Stimulated activated CD4-positive, alpha-beta T cell treated with anti-CD3 and anti-CD28 coated beads, Interleukin-12 subunit alpha, Interleukin-12 subunit beta, amount 100 ng/mL, for 24 hours (primary cell): ENCODE measurements at places on chromosomes 16 and 17.

- no peak for DNase-seq
Observed at GRCh38 chr16:47528431-47528830, 67.3 kb downstream of the PHKB start.

DNA sequence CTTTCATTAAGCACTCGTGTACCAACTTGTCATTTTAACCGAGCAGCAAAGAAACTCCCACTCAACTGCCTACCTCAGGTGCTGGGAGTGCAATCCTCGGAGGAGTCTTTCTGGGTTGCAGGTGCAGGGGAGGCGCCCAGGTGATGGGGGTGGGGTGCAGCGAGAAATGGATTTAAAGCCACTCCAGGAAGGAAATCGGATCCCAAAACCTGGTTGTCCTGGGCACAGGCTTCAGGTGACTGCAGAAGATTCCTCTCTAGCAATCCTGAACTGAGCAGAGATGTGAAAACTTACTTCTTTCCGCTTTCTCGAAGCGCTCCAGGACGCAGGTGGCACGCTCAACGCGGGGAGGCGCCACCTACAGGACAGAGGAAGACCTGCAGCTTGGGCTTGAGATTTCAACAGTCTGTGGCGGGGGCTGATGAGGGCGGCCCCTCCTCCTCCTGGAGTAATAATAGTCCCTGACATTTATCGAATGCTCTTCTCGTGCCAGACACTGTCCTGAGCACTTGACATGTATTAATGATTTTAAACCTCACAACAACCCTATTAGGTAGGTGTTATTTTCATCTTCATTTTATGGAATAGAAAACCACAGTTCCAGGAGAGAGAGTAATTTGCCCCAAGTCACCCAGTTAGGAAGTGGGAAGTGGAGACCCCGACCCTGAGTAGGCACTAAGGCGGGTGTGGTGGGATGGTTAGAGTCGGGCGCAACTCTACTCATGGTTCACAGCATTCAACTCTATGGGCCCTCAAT is 27.2 kb upstream of the SKAP1 start:
- DNase-seq = peak; percentile 53

- no peak for DNase-seq
Observed at GRCh38 chr17:51933647-51934046, 224.9 kb downstream of the CA10 start.

- no peak for DNase-seq
Observed at GRCh38 chr17:77685881-77686486, 272.5 kb upstream of the TNRC6C start.

DNA sequence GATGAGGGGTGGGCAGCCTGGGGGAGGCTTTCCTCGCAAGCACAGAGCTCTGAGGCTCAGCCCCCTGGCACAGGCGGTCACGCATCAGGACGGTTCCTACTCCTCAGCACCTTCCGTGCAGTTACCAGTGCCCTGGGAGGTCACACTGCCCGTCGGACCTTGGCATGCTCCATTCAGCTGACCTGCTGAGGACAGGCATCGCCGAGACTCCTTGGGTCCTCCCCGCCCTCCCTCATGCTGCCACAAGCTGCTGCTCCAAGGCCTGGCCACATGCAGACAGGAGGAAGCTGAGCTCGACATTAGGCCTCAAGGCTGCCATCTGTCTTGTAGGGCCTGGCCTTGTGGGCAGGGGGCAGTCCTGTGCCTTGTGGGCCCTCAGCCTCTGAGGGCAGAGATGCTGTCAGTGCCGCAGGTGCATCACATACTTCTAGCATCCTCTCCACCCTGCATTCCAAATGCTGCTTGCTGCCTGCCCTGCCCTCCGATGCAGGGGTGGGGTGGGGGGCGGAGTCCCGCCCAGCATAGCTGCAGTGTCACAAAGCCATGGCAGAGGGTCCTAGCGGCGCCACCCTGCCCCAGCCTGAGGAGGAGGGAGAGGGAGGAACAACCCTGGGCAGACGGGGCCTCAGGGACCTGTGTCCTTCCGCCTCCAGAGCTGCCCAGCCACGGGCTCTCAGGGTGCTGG is 9.3 kb downstream of the C16orf90 start:
- DNase-seq = no peak

GRCh38 chr17:82667668-82668000 is 19.4 kb upstream of the WDR45B start:
- DNase-seq = no peak

- DNase-seq = no peak
Observed at GRCh38 chr16:70685061-70685937, 554 bp downstream of the MTSS2 start.

GRCh38 chr17:32269377-32269776 is 3.7 kb downstream of the RHBDL3 start:
- no peak for DNase-seq

- no peak for DNase-seq
Observed at GRCh38 chr16:49531931-49532840, 158.6 kb downstream of the C16orf78 start.

DNA sequence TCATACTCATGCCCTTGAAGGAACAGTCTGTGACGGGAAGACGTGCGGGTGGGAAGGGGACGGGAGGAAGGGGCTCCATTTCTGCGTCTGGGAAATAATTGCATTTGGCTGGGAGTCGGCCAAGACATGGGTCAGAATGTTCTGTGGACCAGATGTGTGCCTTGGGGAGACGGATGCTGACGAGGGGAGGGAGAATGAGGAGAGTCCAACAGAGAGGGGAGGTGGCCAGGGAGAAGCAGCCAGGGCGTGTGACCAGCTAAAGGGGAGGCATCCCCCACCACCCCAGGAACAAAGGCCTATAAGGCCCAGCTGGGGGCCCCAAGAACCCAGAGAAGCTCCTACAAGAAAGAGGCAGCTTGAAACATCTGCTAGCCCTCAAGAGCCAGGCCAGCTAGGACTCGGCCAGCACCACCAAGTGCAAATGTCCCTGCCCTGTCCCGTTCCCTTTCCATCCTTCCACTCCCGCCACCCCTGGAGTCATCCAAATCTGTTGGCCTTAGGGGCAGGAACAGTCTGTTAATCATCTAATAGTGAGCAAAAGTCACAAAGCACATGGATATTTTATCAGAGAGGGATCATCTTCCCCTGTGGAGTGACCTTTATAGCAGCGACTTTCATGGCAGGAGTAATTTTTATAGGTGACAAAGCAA is 42.5 kb upstream of the BCO1 start:
- no peak for DNase-seq

- DNase-seq = no peak
Observed at GRCh38 chr16:89971495-89972243, 23.1 kb downstream of the DEF8 start.

GRCh38 chr16:21645261-21645721 is 7.1 kb downstream of the IGSF6 start:
- no peak for DNase-seq

DNA sequence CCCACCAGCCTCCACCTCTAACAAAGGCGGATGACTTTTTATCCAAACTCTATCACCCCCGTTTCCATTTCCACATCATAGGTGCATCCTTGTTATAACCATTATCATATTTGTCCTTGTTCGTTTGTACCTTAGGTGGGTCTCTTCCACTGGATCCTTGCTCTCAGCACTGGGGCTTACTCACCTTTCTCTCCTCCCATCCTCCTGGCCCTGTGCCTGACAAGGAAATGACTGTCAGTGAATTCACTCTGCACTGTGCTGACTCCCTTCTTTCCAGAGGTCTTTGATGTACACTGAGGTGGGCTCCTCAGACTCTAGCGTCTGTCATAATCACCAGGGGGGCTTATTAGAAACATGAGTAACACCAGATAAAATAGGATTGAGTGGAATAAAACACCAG is 3.1 kb downstream of the GSG1L2 start:
- DNase-seq = no peak

- DNase-seq = no peak
Observed at GRCh38 chr17:72984145-72984925, 108.2 kb downstream of the SLC39A11 start.

DNA sequence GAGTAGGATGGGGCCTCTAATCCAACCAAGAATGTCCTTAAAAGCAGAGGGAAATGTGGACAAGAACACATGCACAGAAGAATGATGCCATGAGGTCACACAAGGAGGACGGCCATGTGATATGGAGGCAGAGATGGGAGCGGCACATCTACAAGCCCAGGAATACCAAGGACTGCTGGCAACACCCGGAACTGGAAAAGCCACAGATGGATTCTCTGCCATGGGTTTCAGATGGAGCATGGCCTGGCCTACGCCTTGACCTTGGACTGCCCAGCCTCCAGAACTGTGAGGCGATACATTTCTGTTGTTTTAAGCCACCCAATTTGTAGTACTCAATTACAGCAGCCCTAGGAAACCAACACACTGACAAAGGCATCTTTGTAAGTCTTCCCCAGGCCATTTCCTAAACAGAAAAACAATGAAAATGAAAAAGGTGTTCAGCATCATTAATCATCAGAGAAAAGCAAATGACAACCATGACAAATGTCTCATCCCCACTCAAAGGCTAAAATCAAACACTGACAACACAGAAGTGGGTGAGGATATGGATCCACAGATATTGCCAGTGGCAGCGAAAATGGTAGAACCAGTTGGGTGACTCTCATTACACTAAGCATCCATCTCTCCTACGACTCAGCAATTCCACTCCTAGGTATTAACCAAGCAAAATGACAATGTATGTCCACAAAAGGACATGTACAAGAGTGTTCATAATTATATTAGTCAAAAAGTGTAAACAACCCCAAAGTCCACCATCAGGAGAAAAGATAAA is 76.9 kb upstream of the CNEP1R1 start:
- no peak for DNase-seq

DNA sequence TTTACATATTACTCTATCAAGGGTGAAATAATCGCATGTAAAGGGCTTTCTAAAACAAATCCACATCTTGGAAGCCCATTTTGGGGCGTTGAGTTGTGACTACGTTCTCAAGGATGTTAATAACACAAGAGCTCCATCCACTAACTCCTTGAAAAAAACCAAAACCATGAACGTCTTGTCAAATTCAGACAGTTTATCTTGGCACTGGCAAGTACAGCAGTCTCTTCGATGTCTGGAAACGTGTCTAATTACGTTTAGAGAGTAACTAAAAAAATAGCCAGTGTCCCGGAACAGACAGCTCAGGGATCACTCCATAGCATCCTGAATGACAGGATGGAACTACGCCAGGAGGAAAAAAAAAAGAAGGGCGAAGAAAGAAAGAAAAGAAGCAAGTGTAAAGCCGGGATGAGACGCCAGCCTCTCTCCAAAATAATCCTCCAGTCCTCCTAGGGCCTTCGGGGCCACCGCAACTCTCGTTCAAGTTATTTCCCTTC is 954 bp downstream of the MYO1D start:
- DNase-seq = no peak

DNA sequence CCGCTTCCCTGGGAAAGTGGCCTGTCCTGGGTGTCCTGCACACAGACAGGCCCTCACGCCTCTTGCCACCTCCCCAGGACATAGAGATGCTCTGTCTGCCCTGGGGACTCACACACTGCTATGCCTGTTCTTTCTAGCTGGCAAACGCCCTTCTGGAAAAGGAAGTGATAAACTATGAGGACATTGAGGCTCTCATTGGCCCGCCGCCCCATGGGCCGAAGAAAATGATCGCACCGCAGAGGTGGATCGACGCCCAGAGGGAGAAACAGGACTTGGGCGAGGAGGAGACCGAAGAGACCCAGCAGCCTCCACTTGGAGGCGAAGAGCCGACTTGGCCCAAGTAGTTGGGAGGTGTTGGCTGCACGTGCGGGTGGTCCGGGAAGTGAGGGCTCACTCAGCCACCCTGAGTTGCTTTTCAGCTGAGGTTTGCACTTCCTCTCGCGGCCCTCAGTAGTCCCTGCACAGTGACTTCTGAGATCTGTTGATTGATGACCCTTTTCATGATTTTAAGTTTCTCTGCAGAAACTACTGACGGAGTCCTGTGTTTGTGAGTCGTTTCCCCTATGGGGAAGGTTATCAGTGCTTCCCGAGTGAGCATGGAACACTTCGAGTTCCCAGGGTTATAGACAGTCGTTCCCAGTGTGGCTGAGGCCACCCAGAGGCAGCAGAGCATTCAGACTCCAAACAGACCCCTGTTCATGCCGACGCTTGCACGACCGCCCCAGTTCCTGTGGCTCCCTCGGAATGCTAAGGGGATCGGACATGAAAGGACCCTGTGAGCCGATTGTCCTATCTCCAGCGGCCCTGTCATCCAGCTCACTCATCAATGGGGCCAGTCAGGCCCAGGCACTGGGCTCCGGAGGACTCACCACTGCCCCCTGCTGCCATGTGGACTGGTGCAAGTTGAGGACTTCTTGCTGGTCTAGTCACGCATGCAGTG is 3.5 kb upstream of the RPL13 start:
- DNase-seq = peak; percentile 63

GRCh38 chr16:6704306-6704930 is 628.2 kb upstream of the RBFOX1 start:
- no peak for DNase-seq

GRCh38 chr16:12998361-12999085 is 97.1 kb downstream of the SHISA9 start:
- no peak for DNase-seq

DNA sequence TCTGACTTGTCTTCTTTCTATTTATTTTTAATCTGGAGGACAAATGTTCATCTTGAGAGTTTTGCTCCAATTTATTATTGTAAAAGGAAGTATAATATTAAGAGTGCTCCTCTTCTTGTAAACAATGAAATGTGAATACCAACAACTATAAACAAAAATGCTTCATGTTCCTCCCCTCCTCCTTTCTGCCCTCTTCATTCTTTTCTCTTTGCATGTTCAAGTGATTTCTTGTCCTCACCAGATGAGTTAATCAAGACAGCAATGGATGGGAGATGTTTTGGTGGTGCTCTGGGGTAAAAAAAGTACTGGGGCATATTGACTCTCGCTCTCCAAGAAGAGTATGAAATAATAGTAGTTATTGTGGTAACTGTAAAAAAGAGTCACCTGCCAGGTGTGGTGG is 24.3 kb downstream of the ITGB3 start:
- DNase-seq = no peak

DNA sequence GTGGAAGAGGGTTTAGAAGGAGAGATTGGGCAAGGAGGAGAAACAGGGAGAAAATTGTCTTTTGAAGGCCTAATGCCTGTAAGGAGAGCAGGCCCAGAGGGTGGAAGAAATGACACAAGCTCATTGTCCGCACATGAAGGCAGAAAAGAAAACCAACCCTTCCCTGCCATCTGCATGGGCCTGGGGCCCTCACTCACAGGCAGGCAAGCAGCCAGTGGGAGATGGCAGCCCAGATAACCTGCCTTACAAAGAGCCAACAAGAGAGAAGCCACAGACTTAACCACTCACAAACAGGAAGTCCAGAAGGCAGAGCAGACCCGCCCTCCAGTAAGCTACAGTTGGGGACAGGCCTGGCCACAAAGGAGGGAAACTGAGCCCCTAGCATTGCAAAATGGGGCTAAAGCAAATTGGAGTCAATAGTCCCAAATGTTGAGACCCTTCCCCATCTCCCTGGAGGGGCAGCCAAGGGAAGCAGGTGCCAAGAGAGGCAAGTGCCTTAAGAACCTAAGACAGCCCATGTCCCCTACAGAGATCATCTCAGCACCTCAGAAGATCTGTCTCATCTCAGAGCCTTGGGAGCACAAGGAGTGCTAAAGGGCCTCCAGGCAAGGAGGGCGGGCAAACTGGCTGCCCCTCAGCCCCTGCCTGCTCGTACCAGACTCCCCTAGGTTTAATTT is 7.3 kb upstream of the TSPOAP1 start:
- no peak for DNase-seq
